ENCODE measurements at places on chromosomes 6 and 20.

GRCh38 chr6:45690846-45691245, 313.1 kb upstream of the SUPT3H start:
- DNase-seq = no peak

DNA sequence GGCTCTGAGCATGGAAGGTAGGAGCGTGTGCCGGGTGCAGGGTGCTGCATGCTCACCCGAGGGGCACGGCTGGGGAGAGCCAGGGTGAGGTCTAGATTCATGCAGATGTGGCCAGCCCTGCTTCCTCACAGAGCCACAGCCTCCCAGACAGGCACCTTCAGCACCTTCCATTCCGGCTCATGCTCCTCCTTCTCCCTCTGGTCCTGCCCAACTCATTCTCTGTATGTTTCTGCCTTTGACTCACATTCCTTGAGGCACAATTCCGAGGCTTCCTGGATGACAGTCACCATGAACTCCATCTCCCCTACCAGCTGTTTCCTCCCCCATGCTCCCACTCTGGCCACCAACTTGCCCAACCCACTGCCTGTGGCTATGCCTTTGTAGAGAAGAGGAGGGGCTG, 35.4 kb downstream of the DACT2 start:
- DNase-seq = no peak

DNA sequence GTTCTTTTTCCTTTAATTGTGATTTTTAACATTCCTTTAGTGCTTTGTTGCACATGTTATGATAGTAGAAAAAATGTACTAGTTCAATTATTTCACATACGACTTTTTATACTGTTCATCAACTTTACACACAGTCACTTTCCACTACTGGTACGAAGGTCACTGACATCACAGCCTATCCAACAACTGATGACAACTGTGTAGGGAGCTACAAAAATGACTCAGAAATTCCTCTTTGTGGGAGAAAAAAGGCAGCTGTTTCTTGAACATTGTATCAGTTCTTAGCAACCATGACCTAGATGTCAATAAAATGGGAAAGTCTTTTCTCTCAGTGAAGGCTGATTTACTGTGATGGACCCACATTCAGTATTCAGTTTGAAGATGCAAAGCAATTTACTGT, 7.0 kb upstream of the ID4 start:
- DNase-seq = no peak

GRCh38 chr6:34888514-34888856, 570 bp upstream of the ANKS1A start:
- no peak for DNase-seq

- DNase-seq = no peak
These were observed 14.1 kb downstream of the TGIF2 start for GRCh38 chr20:36587388-36588070.

All from lower lobe of right lung (tissue), 2 donors.